Stimulated activated CD4-positive, alpha-beta T cell treated with anti-CD3 and anti-CD28 coated beads, Interleukin-4, amount 100 ng/mL, for 1 hour (primary cell): ENCODE measurements at places on chromosomes 16 and 17.

DNA sequence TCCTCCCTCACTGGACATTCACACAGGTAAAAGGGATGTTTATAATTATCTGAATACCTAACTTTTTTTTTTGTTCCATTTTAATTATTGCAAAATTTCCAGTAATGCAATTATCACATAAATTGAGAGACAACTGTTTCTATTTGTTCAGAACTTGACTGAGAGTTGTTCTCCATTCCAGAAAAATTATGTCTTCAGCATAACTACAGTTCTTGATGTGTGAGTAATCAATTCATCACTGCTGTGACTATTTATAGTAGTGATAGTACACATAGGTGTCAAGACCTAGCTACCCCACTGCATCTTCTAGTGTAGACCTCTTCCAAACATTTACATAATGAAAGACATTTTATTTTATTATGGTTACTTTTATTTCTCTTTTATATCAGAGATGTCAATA is 5.8 kb upstream of the TNRC6A start:
- DNase-seq: no peak

DNA sequence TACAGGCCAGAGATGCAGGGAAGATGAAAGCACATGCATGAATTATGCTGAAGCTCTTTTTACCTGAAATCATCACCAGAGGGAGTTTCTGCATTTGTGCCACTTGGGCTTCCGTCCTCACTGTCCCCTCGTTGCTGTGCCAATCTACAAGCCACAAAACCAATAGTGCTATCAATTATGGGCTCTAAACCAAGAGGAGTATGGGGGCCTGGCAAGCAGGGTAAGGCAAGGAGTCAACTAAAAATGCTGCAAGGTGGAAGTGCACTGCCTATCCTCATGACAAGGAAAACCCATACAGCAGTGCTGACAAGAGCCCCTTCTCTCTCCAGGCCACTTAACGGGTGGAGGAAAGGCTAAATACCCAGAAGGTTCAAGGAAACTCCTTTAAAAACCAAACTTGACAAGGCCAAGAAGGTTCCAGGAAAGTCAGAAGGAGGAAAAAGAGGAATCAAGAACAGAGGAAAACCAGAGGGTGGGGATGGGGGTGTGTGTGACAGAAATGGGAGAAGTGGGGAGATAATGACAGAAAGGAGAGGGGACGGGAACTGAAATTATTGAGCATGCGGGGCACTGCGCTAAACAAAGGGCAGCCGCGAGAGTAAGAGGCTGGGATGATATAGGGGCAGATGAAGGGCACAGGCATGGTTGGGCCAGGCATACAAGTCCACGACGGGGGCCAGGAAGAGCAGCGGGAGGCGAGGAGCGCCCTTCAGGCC is 674 bp downstream of the C17orf75 start:
- DNase-seq: peak; percentile 39

- no peak for DNase-seq
These were observed 47.1 kb downstream of the DNAH17 start for GRCh38 chr17:78529871-78530670.

- no peak for DNase-seq
These were observed 13.9 kb downstream of the KIAA0513 start for GRCh38 chr16:85041219-85042166.

- no peak for DNase-seq
These were observed 3.8 kb upstream of the WSCD1 start for GRCh38 chr17:6066183-6066948.

DNA sequence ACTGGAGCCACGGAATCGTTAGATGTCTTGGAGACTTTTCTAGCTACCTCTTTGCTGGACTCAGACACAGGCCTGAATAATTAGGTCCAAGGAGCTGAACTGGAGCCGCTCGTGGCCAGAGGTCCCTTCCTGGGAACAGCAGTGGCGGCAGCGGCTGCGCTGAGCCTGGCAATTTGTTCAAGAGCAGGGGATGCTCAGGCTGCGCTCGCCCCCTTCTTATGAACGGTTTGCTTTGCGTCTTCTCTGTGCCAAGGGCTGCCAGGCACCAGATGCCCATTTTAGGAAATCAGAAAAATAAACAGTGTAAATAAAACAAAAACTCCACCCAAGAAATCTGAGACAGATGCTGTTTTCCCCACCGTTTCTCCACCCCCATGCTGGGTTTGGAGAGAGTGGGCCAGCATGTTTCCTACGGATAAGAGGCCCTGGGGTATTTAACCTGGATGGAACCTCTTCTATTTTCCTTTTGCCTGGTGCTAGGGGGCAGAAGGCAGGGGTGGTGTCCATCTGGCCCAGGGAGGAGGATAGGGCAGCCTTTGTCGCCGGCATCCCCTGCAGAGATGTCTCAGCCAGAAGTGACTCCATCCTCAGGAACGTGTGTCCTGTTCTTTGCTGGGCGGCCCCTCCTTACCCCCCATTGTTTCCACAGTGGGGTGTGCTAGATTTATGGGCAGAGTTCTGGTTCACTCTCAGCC is 163.4 kb downstream of the SEC14L1 start:
- DNase-seq: no peak

- no peak for DNase-seq
These were observed 30.8 kb downstream of the WSCD1 start for GRCh38 chr17:6100891-6101500.

- DNase-seq: no peak
These were observed 6.7 kb downstream of the MNT start for GRCh38 chr17:2393954-2394749.

DNA sequence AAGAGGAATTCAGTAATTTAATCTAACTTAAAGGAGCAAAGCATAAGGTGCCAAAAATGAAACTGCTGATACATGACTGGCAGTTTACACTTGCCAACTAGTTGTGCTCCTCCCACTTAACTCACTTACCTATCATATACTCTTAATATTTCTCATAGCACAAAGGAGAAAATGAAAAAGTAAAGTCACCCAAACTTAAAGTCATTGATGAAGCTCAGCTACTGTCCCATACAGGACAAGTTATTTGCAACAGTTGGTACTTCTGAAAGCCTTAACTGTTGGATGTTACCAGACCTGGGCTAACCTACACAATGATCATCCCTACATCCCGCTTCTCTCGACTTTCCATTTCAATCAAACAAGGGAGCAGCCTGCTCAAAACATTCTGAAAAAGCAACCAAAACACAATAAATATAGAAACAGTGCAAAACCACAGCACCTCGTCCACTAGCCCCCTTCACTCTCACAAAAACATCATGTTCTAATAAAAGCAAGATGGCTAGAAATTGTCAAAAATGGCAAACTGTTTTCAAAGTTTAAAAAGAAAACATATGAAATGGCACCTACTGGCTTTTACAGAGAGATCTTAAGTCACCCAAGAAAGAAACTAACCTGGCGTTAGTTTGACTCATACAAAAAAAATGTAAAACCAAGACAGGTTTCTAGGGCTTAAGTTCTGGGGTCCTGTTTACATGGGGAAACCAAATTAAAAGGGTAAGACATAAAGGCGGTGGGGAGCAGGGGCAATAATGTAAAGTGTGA is 868 bp downstream of the MED13 start:
- DNase-seq: no peak

DNA sequence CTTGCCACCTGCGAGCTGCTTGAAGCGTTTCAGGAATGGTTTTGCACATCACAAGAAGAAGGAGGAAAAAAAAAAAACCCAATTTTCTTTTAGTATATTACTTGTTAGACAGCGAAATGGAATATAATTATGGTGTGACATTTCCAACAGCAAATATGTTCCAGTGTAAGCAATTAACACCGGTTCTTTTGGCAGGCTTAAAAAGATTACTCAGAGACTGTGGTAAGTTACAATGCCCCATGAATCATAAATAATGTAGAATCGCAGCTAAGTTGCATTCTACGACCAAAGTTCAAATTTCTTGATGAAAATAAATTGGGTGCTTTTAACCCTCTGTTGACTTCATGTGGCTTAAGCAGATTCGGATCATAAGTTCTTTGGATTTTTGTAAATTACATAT is 245.2 kb downstream of the XYLT1 start:
- no peak for DNase-seq

DNA sequence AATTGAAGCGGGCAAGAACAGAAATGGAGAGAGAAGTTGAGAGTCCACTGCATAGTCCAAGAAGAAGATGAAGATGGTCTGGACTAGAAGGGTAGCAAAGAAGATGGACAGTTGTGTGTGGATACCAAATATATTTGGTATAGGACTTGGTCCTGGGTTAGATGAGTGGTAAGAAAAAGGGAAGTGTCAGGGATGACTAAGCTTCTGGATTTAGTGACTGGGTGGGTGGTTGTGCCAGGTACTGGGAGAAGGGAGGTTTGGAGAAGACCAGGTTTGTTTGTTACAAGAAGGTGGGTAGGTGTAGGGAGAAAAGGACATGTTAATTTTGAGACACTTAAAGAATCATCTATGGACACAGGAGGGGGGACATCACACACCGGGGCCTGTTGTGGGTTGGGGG is 5.4 kb downstream of the VMP1 start:
- DNase-seq: no peak
